ENCODE measurements at places on chromosomes 5 and 9. TPM values are rescaled to one million over a fixed set of nuclear protein-coding genes. Genes with fewer than 3 reads are reported as not detected.
A peak's percentile ranks its signal among the peaks of the same experiment; 100 is the strongest.

- H3K36me3 ChIP-seq = no peaks in the 10 kb centered on the region
- H3K4me3 ChIP-seq = no peak overlapping the region
- H3K4me1 ChIP-seq = no peaks in the 10 kb centered on the region
- H3K27ac ChIP-seq = no peak overlapping the region
Measured at GRCh38 chr5:6833406-6833805, 120.2 kb downstream of the TENT4A start.

The GRIA1 gene
- not detected for total RNA-seq

- H3K27me3 ChIP-seq = no peaks in the 10 kb centered on the region
- H3K27ac ChIP-seq = no peak overlapping the region
- no peak for DNase-seq
Measured at GRCh38 chr5:60685700-60686099, 14.3 kb downstream of the DEPDC1B start.

The ST8SIA4 gene
- total RNA-seq = 42.6 TPM

GRCh38 chr5:133214153-133214820, 162.5 kb downstream of the HSPA4 start:
- DNase-seq = no peak
- no peaks in the 10 kb centered on the region for H3K36me3 ChIP-seq
- H3K4me1 ChIP-seq = no peaks in the 10 kb centered on the region
- peaks cover 5% of the 10 kb centered on the region for H3K27me3 ChIP-seq
- H3K4me3 ChIP-seq = no peak overlapping the region

DNA sequence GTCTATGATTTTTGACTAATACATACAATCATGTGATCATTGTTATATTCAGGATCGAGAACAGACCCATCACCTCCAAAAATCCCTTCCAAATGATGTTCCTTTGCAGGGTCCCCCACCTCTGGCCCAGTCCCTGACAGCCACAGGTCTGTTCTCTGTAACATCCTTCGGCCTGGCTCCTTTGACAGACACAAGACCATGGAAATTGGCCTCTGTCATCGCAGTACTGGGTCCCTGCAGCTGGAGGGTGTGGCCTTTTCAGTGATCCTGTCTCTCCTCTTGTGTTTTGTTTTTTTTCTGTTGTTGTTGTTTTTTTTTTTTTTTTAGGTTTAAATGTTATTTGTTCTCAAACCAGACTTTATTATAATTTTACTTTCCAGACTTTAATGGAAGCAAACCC, 27.4 kb upstream of the ANKRD33B start:
- no peak for DNase-seq
- H3K27ac ChIP-seq = peak overlapping the region; percentile 54
- peaks cover 4% of the 10 kb centered on the region for H3K27me3 ChIP-seq
- no peak overlapping the region for H3K4me3 ChIP-seq
- peaks cover 20% of the 10 kb centered on the region for H3K4me1 ChIP-seq

Data from B cell (primary cell).